Activated CD4-positive, CD25-positive, alpha-beta regulatory T cell (primary cell): ENCODE measurements at places on chromosomes 2 and 18.

GRCh38 chr18:74141667-74142066 is 6.0 kb downstream of the FBXO15 start:
- DNase-seq = no peak

DNA sequence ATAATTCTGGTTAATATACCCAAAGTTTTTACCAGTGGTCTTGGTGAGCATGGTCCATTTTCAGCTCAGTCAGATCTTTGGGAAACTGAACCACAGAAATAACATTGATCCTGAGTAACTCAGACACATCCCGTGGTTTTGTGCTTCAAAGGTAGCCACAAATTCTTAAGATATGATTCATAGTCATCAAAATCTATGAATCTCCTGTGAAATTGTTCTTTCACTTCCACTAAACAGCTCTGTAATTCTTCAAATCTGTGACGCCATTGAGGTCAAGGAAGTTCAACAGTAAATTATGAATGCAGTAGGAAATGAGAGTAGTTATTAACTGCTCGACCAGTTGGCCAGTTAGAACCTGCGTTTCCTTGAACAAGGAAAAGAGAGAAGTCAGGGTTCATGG is 147.3 kb downstream of the IRS1 start:
- no peak for DNase-seq

- no peak for DNase-seq
Measured at GRCh38 chr2:172572981-172573380, 17.1 kb downstream of the PDK1 start.

DNA sequence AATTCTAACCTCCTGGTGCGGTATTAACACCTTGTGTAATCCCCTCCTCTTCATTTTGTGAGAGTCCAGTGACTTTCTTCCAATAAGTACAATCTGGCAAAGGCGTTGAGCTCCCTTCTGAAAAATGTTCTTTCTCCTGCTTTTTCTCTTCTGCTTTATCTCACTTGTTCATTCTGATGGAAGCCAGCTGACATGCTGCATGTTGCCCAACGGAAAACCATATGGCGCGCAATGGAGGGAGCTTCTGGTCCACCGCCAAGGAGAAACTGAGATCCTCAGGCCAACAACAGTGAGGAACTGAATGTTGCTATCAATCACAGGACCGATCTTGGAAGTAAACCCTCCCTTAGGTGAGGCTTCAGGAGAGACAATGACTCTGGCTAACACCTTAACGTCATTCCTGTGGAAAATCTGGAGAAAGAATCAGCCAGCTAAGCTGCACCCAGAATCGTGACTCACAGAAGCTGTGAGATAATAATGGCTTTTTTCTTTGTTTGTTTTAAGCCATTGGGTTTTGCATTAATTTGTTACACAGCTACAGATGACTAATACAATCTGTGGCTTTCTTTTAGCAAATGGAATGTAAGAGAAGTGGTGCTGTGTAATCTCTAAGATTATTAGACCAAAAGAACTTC is 1323.9 kb upstream of the DDX18 start:
- no peak for DNase-seq

GRCh38 chr2:129078548-129078947 is 759.9 kb upstream of the HS6ST1 start:
- DNase-seq = no peak
